ENCODE measurements at places on chromosomes 3 and 15. TPM values are rescaled to one million over a fixed set of nuclear protein-coding genes. Genes with fewer than 3 reads are reported as not detected.

DHFR2 gene
- 8.3 TPM for total RNA-seq

ECE2 gene
- not detected for total RNA-seq

ZNF774 gene
- 4.3 TPM for total RNA-seq

DNA sequence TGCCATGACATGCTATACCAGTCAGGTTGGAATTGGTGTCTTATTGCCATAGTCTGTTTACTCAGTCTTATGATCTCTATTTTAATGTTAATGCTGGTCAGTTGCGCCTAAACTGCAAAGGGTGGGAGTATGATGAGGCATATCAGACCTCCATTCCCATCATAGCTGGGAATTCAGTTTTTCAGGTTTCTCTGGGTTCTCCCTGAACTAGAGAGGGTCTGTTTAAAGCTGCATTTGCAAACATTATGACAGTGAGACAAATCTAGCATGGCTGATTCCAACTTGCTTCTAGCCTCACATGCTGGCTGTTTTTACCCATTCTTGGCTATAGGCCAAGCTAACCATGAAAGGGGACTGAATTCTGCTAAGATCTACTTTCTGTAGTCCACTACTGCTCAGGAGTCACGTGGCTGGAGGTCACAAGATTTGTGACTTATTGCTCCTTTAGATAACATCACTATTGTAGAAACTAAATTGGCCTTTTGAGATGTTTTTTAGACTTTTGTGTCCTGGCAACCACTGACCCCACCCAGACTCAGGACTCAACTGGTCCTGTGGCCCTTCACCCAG, 96.5 kb downstream of the TGFBR2 start:
- H3K27me3 ChIP-seq = no peaks in the 10 kb centered on the region
- no peak overlapping the region for H3K27ac ChIP-seq
- no peaks in the 10 kb centered on the region for H3K4me1 ChIP-seq
- DNase-seq = no peak
- no peaks in the 10 kb centered on the region for H3K36me3 ChIP-seq

DNA sequence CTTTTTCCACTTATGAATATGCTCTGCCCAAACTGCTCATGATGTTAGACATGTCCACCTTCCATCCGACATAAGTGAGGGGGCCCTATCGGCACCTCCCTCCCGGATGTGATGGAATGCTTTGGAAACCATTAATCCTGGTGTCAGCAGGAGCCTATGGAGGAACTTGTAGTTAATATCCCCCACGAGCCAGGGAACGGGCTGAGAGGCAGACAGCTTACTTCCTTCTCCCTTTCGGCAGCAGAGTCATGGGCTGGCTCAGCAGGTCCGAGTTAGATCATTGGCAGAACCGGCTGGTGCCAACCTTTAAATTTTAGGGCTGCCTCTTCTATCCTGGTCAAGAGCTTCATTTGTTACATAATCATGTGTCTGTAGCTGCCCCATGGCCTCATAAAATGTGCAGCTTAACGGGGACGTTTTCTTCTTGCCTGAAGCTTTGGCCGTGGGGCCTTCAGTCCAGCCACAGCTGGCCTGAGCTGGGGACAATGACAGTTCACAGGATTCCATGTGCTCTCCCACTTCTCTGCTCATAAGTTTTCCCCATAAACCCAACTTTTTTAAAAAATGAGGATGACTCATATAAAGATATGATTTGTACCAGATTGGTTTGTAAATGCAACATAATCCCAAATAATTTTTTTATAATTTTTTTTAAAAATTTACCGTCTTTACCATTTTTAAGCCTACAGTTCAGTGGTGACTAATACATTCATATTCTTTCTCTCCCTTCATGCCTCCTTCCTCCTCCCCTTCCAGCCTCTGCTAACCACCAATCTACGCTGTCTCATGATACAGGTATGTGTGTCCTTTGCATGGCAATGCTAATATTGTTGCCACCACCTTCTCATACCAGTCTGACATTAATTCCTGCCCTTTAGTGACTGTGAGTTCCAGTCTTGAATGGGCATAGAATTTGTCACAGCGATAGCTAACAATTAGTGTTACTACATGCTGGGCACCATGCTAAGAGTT, 62.2 kb upstream of the RGMA start:
- no peak overlapping the region for H3K4me3 ChIP-seq
- DNase-seq = no peak
- no peaks in the 10 kb centered on the region for H3K27me3 ChIP-seq
- no peak overlapping the region for H3K27ac ChIP-seq

DNA sequence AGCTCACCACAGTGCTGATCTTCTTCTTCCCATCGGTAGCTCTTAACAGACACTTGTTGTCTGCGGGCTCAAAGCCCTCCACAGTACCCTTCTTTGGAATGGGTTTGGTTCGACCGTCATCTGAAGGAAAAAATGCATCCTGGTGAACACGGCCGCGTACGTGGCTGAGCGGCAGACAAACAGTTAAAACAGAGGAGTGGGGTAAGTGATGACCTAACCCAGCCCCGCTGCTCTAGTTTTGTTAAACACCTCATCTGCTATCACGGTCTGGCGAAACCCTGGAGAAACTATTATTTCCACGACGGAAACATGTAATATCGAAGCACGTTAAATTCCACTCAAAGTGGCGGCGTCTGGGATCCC, 725 bp downstream of the SRP14 start:
- peaks cover 2% of the 10 kb centered on the region for H3K36me3 ChIP-seq
- no peak for DNase-seq
- H3K4me3 ChIP-seq = peak overlapping the region; percentile 99
- H3K27ac ChIP-seq = peak overlapping the region; percentile 91
